Esophagus squamous epithelium (tissue), 5 donors: ENCODE measurements at places on chromosomes 13 and 19. TPM values are rescaled to one million over a fixed set of nuclear protein-coding genes. Genes with fewer than 3 reads are reported as not detected.

- no peak for DNase-seq
- peaks cover 35% of the 10 kb centered on the region for H3K4me1 ChIP-seq
- no peak within 1 kb of the TSS for H3K4me3 ChIP-seq
- no peak within 1 kb of the TSS for H3K27ac ChIP-seq
Observed at GRCh38 chr19:1752757-1753728, at the start of gene ONECUT3. Gene ONECUT3 (plus strand): TSS chr19:1753506. CDS start chr19:1753663, 157 bp downstream.

- H3K4me3 ChIP-seq = no peak overlapping the region
- no peaks in the 10 kb centered on the region for H3K4me1 ChIP-seq
- no peak overlapping the region for H3K27ac ChIP-seq
- DNase-seq = no peak
- no peaks in the 10 kb centered on the region for H3K36me3 ChIP-seq
- H3K27me3 ChIP-seq = no peaks in the 10 kb centered on the region
Observed at GRCh38 chr19:7004313-7004931, 16.8 kb downstream of the MBD3L2B start.

DNA sequence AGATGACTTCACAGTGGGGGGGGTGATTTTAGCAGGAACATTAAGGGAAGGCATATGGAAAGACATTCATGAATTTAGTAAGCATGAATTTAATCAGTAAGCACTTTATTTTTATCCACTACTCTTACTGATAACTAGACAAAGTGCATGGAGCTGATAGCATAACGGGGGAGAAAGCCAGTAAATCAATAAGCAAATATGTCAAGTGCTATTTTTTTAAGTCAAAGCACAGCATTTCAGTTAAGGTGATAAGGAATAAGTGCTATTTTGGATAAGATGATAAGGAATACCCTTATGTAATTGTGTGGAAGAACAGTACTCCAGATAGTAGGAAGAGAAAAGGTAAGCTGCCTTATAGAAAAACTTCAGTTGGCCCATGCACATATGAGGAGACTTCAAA is 19.4 kb downstream of the UFM1 start:
- no peak for DNase-seq
- no peaks in the 10 kb centered on the region for H3K27me3 ChIP-seq
- no peaks in the 10 kb centered on the region for H3K36me3 ChIP-seq
- H3K27ac ChIP-seq = no peak overlapping the region
- no peaks in the 10 kb centered on the region for H3K4me1 ChIP-seq
- no peak overlapping the region for H3K4me3 ChIP-seq

GRCh38 chr13:65844266-65844841 is 1385.8 kb downstream of the PCDH9 start:
- H3K4me3 ChIP-seq = no peak overlapping the region
- H3K27ac ChIP-seq = no peak overlapping the region
- no peaks in the 10 kb centered on the region for H3K27me3 ChIP-seq
- no peaks in the 10 kb centered on the region for H3K36me3 ChIP-seq

DNA sequence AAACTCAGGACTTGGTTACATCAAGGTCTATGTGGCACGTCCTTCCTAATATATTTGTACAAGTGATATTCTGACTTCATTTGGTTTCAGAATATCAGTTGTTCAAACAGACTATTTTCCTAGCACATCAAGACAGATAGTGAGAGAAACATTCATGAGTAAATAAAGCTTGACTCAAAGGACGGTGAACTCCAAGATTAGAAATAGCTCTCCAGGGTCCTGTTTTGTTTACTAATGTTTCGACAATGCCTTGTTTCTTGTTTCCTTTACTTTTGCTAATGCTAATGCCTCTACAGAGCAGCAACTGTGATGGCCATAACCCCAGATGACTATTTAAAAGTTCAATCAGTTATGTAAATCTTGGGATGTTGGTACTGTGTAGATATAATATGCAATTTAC is 313.9 kb downstream of the KLF12 start:
- H3K4me1 ChIP-seq = no peaks in the 10 kb centered on the region
- no peaks in the 10 kb centered on the region for H3K36me3 ChIP-seq
- no peak overlapping the region for H3K27ac ChIP-seq
- no peak for DNase-seq
- no peaks in the 10 kb centered on the region for H3K27me3 ChIP-seq

DNA sequence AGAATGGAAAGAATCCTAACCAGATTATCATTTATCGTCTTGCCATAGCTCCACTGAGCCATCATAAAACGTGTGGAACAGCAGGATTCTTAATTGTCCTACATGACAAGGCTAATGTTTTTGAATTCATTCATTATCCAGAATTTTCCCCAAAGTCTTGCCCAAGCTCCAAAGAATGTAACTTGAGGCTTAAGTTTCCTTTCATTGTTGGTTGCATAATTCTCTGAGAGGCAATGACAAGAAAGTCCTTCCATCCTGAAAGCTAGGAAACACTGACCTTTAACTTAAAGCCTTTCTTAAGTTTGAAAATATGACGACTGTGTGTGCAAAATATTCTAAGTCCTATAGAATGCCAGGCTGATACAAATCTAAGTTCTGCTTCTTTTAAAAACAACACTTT is 546.1 kb downstream of the SUCLA2 start:
- H3K4me1 ChIP-seq = peaks cover 8% of the 10 kb centered on the region
- DNase-seq = no peak
- no peaks in the 10 kb centered on the region for H3K36me3 ChIP-seq
- no peak overlapping the region for H3K27ac ChIP-seq
- H3K27me3 ChIP-seq = no peaks in the 10 kb centered on the region
- H3K4me3 ChIP-seq = no peak overlapping the region

- peak within 1 kb of the TSS; percentile 70 for H3K4me3 ChIP-seq
- DNase-seq = no peak
- H3K27me3 ChIP-seq = no peaks in the 10 kb centered on the region
- H3K4me1 ChIP-seq = peaks cover 9% of the 10 kb centered on the region
Observed at GRCh38 chr13:100588331-100589177, at the start of gene GGACT. Gene GGACT (minus strand): TSS chr13:100588789. CDS start chr13:100532591, 56,198 bp downstream.

DNA sequence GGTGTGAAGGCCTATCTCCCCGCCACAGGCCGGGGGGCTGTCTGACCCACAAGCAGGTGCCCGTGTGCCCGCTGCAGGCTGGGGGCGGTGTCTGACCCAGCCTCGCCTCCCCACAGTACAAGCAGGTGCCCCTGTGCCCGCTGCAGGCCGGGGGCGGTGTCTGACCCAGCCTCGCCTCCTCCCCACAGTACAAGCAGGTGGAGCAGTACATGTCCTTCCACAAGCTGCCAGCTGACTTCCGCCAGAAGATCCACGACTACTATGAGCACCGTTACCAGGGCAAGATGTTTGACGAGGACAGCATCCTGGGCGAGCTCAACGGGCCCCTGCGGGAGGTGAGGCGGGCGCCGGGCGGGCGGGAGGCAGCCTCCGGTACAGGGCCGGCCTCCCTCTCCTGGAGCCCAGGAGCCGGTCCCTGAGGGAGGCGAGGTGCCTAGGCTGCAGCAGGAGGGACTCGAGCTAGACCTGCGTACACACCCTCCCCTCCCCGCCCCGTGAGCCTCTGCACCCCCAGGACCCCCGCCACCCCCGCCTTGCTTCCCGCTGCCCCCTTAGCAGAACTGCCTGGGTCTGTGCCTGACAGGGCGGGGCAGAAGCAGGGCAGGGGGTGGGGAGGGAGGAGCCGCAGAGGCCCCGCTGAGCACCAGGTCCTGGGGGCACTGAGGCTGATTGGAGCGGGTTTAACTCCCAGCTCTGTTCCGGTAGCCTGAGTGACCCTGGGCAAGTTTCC is 20.6 kb downstream of the HCN2 start:
- no peaks in the 10 kb centered on the region for H3K36me3 ChIP-seq
- no peak for DNase-seq
- peaks cover 52% of the 10 kb centered on the region for H3K27me3 ChIP-seq
- peaks cover 5% of the 10 kb centered on the region for H3K4me1 ChIP-seq
- H3K4me3 ChIP-seq = no peak overlapping the region

DNA sequence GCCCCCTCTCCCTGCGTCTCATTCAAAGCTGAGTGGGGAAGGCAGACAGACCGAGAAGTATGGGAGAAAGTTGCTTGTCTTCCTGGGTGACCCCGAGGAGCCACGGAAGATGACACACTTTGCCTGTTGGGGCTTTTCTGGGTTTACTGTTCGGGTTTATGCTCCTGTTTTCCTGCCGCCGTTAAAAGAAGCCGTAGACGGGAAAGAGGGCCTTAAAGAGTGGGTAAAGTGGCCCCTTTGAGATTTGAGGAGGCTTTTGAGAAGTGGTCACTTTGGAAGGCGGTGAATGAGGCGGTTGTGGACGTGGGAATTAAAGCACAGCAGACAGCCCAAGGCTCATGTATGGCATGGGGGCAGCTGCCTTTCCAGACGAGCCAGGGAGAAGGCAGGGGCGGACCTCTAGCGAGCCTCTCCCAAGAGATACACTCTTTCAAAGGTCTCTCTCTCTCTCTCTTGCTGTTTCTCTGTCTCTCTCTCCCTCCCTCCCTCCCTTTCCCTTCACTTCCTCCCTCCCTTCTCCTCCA is 493 bp upstream of the LHFPL6 start:
- DNase-seq = no peak
- peaks cover 40% of the 10 kb centered on the region for H3K4me1 ChIP-seq
- H3K4me3 ChIP-seq = peak overlapping the region; percentile 72
- H3K27ac ChIP-seq = peak overlapping the region; percentile 92

DNA sequence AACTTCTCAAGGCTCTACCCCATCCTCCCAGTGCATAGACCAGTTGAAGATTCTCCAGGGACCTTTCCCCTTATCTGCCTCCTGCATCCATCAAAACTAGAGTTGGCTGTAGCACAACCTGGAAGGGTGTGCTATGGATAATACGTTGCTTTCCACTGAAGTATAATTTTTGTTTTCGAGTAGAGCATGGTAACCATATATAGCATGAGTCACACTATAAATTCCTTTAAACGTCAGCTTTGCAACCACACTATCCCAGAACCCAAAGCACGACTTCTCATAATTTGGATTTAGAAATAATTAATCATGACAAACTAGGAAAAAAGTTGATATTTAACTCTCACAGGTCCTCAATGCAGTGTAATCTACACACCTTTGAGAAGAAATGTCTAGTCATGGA is 138.3 kb upstream of the NBEA start:
- H3K27ac ChIP-seq = no peak overlapping the region
- no peaks in the 10 kb centered on the region for H3K27me3 ChIP-seq
- no peaks in the 10 kb centered on the region for H3K4me1 ChIP-seq
- no peak for DNase-seq
- H3K4me3 ChIP-seq = no peak overlapping the region
- no peaks in the 10 kb centered on the region for H3K36me3 ChIP-seq

DNA sequence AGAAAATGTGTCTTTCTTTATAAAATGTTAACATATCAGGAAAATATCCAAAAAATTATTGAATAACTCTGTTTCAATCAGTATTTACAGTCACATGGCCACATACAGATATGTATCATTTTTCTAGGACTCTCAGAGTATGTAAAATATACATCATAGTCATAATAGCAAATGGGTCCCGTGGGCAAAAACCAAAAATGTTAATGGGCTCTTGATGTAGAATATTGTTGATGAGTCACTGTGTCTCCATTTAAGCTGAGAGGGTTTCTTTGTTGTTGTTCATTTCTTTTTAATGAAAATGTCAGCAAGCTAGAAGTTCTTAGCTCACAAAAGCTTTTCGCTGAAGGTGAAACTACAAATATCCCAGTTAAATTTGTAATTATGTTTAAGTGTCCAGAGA is 1713.1 kb upstream of the PCDH20 start:
- no peak overlapping the region for H3K4me3 ChIP-seq
- no peaks in the 10 kb centered on the region for H3K36me3 ChIP-seq
- no peak for DNase-seq
- H3K27ac ChIP-seq = no peak overlapping the region
- no peaks in the 10 kb centered on the region for H3K27me3 ChIP-seq

GRCh38 chr13:77784515-77784914 is 87.0 kb downstream of the SLAIN1 start:
- no peak overlapping the region for H3K4me3 ChIP-seq
- DNase-seq = no peak
- H3K4me1 ChIP-seq = peaks cover 6% of the 10 kb centered on the region

GRCh38 chr13:114100446-114101357 is 31.7 kb downstream of the RASA3 start:
- H3K27me3 ChIP-seq = no peaks in the 10 kb centered on the region
- H3K36me3 ChIP-seq = no peaks in the 10 kb centered on the region
- DNase-seq = no peak
- no peak overlapping the region for H3K4me3 ChIP-seq
- H3K4me1 ChIP-seq = peaks cover 5% of the 10 kb centered on the region

DNA sequence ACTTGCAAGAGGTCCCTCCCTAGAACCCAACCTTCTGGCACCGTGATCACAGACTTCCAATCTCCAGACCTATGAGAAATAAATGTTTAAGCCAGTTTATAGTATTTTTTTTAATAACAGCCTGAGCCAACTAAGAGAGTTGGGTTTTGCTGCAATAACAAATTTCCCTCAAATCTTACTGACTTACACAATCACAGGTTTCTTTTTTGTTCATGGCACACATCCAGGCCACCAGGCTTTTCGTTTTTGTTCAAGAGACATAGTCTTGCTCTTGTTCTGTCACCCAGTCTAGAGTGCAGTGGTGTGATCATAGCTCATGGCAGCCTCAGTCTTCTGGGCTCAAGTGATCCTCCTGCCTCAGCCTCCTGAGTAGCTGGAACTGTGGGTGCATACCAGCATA is 2.0 kb upstream of the SELENOV start:
- H3K36me3 ChIP-seq = no peaks in the 10 kb centered on the region
- no peak overlapping the region for H3K27ac ChIP-seq
- H3K4me3 ChIP-seq = no peak overlapping the region
- H3K27me3 ChIP-seq = peaks cover 95% of the 10 kb centered on the region
- H3K4me1 ChIP-seq = peaks cover 13% of the 10 kb centered on the region

GRCh38 chr13:83232626-83233025 is 649.6 kb downstream of the SLITRK1 start:
- no peaks in the 10 kb centered on the region for H3K36me3 ChIP-seq
- no peaks in the 10 kb centered on the region for H3K27me3 ChIP-seq
- H3K4me1 ChIP-seq = no peaks in the 10 kb centered on the region
- H3K4me3 ChIP-seq = no peak overlapping the region
- no peak for DNase-seq

DNA sequence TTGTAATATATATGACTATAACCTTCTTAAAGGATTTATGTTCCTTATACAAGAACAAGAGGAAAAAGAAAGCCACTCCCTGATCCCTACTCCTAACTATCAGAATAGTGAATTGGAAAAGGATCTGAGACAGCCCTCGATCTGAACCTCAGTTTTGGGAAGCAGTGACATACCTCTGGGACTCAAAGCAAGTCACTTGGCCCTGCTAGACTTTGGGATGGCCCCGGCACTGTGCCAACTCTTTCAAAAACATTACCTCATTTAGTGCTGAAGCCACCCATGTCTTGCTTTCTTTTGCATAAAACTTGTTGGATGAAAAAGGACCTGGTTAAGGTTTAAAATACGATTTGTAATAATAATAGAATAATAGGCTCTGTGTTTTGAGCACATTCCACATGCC is 447.3 kb downstream of the FGF9 start:
- no peak overlapping the region for H3K4me3 ChIP-seq
- H3K27me3 ChIP-seq = no peaks in the 10 kb centered on the region
- no peaks in the 10 kb centered on the region for H3K4me1 ChIP-seq
- no peak overlapping the region for H3K27ac ChIP-seq
- DNase-seq = no peak

- DNase-seq = no peak
- no peaks in the 10 kb centered on the region for H3K27me3 ChIP-seq
- H3K4me1 ChIP-seq = no peaks in the 10 kb centered on the region
- no peaks in the 10 kb centered on the region for H3K36me3 ChIP-seq
Observed at GRCh38 chr13:92719868-92720267, 506.7 kb upstream of the GPC6 start.

Gene PCDH9
- total RNA-seq = 1.9 TPM

Gene CGB5
- 2.4 TPM for total RNA-seq
